Head of caudate nucleus (tissue), 42 donors: ENCODE measurements at places on chromosomes 16 and 17.
A peak's percentile ranks its signal among the peaks of the same experiment; 100 is the strongest.

DNA sequence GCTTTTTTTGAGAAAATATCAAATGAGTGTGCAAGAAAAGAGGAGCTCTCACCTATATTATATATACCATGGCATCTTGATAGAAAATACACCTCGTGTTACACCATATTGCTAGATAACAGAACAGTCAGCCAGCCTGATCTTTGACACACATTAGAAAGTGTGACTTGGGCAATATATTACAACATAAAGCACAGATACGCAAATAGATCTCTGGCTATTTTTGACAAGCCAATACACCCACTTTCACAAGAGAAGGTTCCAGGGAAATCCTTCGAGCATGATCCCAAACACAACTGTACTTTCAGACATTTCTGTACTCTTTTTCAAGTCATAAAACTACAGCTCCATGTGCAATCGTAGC, 9.4 kb downstream of the GGA2 start:
- DNase-seq = no peak

DNA sequence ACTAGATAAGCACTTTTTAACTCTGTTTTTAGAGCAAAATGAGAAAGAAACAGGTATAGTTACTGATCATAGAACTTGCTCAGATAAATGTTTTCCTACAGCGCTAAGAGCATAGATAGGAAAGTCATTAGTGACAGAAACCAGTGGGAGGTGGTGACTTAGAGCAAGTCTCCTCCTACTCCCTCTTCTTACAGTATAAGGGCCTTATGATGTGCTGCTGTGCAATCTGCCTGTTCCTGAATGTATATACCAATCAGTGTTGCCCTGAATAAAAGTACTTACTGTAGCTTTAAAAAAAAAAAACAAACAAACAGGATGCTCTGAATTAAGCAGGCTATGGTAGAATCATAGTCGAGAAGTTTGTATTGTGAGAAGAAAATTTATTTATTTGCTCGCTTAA, 23.3 kb upstream of the RASL10B start:
- peak; percentile 68 for DNase-seq

DNA sequence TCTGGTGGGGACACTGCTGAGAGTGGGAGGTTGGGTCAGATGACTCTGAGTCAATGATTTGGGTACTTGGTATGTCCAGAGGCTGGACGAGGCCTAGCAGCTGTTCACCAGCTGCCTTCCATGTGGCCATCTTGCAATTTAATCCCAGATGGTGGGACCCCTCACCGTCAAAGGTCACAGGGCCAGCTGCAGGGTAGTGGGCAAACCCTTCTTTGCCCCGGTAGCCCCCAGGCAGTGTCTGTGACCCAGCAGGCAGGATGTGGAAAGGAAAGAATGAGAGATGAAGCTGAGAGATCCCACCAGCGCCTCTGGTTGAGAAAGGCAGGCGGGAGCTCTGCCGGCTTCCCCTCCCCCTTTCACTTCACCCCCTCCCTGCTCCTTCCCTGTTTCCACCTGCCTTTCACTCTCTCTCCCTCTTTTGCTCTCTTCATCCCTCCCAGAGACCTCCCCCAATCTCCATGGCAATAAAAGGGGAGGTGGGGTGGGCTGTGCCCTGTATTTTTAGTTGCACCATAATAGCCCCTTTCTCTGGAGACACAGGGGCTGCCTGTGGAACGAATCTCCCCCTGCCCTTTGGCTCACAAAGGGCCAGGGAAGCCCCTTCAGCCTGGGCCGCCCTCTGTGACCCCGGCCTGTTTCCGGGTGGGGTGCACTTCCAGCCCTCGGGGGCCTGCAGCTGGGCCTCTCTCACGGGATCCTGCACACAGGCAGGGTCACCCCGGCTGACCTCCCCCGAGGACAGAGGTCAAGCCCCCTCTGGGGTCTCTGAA, 20.2 kb downstream of the CDK5RAP3 start:
- no peak for DNase-seq

DNA sequence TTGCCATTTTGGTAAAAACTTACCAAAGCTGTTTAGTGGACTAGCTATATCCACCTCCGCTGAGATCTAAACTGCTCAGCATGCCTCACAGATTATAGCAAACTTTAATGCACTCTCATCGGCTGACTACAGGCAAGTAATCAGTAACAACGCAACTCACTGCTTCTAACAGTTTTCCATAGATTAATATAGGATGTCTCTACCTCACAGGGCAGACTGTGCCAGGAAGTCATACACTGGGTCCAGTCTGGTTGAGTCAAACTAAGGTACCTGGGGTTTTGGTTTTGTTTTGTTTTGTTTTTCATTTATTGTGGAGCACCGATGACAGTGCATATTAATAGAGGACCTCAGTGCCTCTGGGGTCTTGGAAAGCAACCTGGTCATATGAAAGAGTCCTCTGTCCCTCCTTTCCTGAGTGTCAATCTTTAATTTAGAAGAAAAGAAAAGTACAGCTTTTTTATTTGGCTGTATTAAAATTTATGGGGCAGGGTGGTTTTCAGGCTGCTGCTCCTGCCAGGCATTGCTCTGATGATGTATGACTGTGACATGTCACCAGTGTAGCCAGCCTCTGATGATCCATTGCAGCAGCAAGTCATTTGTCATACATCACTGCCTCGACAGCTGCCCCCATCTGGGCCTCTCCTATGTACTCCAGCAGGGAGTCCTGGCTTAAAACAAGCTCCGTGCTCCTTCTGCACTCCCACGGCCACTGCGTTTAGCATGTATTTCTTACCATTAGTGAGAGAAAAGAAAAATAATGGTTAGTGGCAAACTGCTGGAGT, 854.1 kb downstream of the KCNJ2 start:
- no peak for DNase-seq

GRCh38 chr17:2909175-2909845, 113.1 kb downstream of the RAP1GAP2 start:
- no peak for DNase-seq

DNA sequence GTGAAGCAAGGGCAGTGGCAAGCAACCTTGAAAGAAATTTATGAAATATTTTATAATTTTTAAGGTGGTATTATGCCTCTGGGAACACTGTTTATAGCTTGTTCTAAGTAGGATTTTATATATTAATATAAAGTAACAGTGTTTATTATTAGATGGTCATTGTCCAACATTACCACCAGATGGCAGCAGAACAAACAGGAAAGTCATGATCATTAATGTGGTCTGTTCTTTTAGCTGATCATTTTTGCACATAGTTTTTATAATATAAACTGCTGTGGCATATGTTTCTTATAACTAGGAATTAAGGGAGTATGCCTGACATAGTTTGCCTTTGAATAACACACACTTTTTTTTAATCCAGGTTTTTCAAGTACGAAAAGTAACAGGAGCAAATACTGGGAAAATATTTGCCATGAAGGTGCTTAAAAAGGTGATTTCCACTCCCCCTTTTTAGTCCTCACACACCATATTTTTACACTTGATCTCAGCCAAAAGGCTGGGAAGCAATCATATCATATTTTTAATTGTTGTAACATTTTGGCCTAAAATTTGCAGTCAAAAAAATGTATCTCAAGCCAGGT, 21.4 kb downstream of the RPS6KB1 start:
- DNase-seq = no peak

DNA sequence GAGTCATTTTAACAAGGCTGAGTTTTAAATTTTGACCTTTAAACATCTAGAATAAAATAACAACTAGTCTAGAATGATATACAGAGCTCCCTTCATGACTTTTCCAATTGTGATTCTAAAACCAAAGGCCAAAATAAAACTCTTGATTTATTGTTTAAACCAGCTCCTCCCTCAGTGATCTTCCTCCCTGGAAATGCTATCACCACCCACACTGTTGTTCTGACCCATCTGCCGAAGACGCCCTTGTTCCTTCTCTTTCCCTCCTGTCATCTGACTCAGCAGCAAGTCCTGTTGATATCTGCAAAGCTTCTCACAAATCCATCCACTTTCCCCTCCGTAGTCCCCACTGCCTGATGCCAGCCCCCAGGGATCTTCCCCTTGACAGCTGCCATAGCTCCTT, 231.6 kb upstream of the DYNLRB2 start:
- no peak for DNase-seq

DNA sequence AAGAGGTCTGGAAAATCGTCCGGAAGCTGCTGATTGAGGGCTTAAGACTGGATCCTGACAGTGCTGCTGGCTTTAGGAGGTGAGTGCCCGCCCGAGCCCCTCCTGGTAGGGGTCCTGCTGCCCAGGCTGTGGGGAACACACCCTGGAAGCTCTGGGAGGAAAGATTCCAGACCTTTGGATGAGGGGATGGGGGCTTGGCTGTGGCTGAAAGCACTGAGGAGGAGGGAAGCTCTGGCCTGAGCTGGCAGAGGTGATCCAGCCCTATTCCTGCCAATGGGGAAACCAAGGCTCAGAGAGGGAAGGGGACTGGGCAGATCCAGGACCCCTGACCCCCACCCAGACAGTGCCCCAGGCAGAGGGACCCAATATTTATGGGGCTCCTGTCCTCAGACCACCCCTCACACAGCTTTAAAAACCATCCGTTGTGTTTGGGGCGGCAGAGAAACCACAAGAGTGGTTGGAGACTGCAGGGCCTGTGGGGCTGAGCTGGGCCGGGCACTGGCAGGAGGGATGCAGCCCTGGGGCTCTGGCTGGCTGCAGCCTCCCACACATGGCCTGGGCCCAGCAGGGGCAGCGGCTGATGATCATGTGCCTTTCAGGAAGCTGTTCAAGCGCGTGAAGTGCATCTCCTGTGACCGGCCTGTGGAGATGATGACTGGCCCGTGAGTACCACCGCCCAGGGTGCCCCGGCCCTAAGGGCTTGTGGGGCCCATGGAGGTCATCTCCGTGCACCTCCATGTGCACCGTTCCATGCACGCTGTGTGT, 22.8 kb downstream of the UBALD1 start:
- no peak for DNase-seq

DNA sequence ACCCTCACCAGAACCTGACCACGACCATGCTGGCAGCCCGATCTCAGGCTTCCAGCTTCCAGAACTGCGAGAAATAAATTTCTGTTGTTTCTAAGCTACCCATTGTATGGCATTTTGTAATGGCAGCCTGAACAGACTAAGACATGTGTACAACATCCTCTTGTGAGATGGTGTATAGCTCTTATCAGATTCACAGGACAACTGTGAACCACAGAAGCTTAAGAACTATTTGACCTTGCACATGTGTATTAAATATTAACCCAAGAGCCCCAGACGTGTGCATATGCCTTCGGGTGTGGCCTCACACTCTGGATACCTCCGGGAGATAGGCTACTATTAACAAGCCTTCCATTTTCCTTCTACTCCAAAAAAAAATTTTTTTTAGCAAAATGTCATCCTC, 248.9 kb downstream of the SLC39A11 start:
- no peak for DNase-seq

DNA sequence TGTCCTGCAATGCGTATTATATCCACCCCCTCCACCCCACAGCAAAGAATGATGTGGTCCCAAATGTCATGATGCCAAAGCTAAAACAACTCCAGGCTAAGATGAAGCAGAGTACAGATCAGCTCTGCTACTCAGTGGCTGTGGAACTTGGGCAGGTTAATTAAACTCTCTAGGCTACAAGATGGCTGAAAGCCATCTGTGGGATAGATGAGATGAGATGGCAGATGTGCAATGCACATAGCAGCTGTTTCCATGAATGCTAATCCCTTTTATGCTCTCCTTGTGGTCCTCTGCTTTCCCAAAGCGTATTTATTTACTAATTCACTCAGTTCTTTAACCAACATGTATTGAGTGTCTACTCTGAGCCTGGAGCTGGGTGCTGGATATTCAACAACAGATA, 114.4 kb downstream of the GRIN2A start:
- DNase-seq = no peak

DNA sequence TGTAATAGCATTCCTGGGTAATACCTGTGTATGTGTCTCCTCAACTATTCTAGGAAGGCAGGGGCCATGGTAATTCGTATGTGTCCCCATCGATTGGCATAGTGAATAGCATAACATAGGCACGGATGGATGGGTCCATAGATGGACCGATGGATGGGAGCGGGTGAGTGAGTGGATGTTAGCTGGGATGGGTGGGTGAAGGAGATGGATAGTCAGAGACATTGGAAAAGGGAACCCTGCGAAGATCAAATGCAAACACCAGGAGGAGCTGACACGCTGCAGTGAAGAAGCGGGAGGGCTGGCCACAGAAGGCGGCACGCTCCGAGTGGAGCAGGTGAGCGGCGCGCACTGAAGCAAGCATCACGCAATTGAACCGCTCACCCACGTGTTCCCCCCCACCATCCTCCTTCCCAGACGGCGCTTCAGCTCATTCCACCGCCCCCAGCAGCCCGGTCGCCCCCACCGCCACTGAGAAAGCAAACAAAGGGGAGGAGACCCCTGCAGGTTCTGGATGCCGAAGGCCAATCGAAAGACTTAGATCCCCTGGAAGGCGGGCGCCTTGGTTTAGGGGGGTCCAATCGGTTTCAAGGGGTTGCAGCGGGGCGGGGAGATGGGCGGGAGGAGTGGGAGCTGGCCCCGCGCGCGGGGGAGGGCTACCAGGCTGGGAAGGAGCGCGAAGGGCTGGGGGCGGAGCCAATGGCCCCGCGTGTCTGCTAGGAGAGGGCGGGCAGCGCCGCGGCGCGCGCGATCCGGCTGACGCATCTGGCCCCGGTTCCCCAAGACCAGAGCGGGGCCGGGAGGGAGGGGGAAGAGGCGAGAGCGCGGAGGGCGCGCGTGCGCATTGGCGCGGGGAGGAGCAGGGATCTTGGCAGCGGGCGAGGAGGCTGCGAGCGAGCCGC, at the start of gene ARRB2:
Gene ARRB2, plus strand, starts transcription at position 839 of the 899 bp plus-strand sequence. CDS start 90 bp downstream, outside the sequence.
- DNase-seq = peak; percentile 98

DNA sequence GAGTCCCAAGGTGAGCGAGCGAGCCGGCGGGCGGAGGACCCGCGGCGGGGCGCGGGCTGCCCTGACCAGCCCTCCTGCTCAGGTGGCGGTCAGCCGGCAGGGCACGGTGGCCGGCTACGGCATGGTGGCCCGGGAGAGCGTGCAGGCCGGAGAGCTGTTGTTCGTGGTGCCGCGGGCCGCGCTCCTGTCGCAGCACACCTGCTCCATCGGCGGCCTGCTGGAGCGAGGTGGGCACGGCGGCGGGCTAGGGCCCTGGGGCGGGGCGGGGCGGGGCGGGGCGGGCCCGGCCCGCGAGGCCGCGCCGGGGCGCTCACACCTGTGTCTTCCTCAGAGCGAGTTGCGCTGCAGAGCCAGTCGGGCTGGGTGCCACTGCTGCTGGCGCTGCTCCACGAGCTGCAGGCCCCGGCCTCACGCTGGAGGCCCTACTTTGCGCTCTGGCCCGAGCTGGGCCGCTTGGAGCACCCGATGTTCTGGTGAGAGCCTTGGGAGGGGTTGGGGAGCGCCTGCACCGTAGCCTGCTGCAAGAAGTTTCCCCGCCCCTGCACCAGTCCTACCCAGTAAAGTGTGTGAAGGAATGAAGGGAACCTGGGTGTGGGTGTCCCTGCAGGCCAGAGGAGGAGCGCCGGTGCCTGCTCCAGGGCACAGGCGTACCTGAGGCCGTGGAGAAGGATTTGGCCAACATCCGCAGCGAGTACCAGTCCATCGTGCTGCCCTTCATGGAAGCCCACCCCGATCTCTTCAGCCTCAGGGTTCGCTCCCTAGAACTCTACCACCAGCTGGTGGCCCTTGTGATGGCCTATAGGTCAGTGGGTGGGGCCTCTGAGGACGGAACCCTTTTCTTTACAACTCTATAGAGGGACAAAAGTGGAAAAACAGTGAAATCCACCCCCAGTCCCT, 802 bp downstream of the SETD6 start:
- peak; percentile 27 for DNase-seq
